ENCODE measurements at places on chromosomes 6 and 20.

- no peak for DNase-seq
Observed at GRCh38 chr6:131061751-131062119, 1.3 kb downstream of the EPB41L2 start.

GRCh38 chr6:111580826-111581505, 24.7 kb downstream of the TRAF3IP2 start:
- no peak for DNase-seq

GRCh38 chr20:61449057-61449609, 197.1 kb downstream of the CDH4 start:
- no peak for DNase-seq

DNA sequence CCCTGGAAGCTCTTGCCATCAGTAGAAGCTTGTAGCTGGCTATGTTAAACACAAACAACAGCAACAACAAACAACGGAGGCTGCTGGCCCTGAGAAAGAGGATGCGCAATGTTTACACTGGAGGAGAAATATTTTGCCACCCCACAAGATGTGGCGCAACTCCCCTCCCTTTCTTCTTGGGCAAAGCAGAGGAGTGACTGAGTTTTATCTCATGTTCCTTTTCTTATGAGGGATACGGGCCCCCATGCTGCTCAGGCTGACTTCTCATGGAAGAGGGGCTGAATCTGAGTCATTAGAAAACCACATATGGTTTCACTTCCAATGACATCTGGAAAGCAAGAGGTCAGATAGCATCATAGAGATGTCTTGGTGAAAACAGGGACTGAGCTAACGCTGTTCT, 75.9 kb upstream of the HDDC2 start:
- DNase-seq: no peak

- no peak for DNase-seq
Observed at GRCh38 chr6:118335325-118335816, 212.7 kb upstream of the PLN start.

DNA sequence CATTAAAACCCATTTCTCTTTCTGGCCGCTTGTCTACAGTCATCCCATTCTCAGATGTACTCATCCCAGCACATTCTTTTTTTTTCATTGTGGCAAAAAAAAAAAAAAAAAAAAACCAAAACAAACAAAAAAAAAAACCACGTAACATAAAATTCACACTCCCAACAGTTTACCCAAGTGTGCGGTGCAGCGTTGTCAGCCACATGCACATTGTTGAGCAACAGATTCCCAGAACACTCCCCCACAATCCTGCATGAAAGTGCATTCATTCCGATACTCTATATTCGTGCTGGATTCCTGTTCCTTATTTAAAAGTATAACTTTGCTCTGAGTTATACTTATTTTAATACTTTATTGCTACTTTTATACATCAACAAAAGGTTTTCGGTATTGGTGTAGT, 96.0 kb downstream of the SASH1 start:
- no peak for DNase-seq

- DNase-seq: peak; percentile 23
Observed at GRCh38 chr6:168876956-168877355, 376.7 kb downstream of the THBS2 start.

DNA sequence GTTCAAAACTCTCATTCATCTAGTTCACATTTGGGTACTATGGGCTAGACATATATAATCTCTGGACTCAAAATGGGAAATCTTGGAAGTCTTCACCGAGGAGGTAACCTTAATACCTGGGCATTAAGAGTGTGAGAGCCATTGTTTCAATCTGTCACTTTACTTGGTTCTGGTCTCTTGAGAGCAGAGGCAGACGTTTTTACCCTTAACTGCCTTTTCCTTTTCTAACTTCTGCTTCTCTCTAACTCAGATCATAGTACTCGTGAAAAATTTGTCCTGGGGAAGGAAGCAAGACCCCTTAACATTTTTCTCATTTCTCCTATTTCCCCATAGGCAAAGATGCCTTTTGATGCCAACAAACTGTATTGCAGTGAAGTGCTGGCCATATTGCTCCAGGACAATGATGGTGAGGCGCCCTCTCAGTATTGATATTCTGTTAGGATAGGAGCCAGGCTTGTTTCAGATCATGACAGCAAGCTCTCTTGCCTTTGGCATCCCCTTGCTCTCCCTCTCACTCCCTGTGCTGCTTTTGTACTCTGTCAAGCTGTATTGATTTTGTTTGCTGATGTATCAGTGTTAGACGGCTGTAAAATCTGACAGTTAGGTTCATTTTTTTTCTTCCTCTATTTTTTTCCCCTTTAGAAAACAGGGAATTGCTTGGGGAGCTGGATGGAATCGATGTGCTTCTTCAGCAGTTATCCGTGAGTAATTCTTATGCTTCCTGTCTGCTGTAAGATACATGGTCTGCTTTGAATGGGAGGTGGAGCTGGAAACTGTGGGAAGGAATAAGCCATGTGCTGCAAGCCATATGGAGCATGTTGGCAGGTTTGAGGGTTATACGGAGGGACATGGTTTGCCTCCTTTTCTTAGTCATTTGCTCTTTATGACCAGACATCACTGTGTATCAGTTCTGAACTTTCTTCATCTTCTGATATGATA, 83.5 kb downstream of the CTNNBL1 start:
- no peak for DNase-seq

DNA sequence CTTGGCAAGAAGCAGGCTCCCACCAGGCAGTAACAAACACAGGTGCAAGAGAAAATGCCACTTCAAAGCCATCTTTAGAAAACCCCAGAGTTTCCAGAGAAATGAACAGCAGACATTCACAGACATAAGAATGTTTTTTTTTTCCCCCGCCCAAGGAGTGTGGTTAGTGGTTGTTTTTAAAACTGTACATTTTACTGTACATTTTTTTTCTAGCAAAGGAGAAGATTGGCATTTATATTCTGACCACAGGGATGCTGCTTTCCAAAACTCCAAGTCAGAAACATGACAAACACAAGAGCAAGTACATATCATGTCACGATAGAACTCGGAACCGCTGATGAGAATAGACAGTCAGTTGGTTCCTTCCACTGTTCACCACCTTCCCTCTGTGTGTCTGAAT, 197.9 kb downstream of the LRFN2 start:
- DNase-seq: no peak

DNA sequence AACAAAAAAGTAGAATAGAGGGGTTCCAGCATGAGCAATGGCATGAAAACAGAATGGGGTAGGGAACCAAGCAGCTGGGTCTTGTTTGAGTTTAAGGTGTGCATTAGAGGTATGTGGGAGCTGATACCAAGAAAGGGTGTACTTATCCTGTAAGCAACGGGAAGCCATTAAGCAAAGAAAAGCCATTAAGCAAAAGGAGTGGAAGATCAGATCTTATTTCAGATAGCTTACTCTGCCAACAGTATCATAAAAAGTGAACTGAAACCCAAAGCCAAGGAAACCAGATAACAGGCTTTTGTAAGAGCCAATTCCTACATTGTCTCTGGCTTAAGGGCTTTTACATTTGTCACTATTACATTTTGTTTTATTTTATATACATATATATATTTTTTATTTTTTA, 21.3 kb upstream of the BEND6 start:
- no peak for DNase-seq

- DNase-seq: no peak
Observed at GRCh38 chr6:835476-836160, 142.7 kb upstream of the EXOC2 start.

DNA sequence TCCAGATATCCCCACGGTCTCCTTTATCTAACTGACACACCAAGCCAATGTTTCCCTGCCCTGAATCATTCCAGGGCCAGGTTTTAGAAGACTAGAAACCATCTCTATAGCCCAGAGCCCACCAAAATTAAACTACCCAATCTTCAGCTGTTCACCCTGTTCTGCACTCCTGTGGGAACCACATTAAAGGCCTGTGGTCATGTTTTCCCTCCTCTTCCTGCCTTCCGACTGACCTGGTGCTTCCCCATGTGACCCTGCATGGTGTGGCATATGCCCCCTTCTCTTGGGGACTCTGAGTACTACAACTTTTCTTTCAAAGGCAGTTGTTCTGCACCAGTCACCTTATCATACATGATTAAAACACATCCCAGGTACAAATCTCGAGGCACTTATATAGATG, 155.0 kb downstream of the TMEM200A start:
- DNase-seq: no peak

DNA sequence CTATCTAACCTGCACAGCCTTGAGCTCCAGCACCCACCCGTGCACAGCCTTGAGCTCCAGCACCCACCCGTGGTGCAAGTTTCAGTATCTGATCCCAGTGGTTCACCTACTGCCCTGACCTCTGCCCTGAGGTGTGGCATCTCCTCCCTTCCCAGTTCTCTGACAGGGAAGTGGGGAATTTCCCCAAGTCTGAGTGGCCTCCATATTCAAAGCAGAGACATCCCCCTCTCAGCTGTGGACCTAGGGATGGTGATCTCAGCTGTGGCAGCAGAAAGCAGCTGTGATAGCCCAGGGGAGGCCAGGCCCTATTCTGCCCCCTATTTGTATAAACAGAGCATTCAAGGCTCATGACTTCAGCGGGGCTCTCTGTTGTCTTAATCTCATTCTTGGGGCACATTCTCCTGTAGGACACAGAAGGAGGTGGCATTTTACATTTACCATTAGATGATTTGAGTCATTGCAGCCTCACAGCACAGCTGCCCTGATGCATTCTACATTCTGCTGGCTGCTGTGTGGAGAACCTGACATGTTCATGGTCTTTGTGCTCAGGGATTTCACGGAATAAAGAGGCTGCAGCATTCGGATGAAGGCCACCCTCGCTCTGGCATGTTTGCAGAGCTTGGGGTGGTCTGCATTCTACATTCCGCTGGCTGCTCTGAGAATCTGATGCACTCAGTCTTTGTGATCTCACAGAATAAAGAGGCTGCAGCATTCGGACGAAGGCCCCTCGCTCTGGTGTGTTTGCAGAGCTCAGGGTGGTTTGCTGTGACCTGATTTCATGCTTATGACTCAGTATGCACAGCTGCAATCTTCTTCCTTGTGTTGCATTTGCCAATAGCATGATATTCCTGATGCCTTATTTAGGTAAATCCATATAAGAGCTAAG, 16.9 kb downstream of the GPR31 start:
- no peak for DNase-seq

DNA sequence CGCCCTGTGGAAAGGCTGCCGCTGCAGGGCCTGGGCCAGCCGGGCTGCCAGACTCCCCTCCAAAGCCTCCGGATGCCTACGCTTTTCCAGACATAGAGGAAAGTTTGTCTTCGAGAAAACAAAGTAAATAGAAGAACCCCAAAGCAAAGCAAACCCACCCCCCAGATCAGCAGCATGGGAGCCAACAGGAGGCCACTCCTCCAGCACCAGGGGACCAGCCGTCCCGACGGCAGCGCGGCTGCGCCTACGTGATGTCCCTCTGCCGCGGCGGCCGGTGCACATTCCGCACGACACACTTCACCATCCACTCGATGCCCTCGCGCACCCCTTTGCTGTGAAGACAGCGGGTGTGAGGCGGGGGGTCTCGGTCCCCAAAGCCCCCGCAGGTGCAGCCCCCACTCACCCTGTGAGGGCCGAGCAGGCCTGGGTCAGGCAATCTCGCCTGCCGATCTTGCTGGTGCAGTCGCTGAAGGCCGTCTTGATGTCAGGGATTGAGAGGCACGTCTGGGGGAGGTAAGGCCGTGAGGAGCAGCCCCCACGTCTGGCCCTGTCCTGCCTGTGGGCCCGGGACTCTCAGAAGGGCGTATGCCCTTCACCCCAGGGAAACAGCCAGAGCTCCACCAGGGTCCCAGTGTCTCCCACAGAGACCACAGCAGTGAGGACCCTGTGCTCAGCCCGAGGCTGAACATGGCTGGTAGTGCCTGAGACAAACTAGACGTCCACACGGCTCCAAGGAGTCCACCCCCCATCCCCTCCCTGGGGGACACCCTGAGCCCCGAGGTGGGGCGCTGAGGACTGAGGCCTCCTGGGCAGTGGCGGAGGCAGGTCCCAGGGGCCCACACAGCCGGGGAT, 4.0 kb downstream of the TNFRSF6B start:
- no peak for DNase-seq

DNA sequence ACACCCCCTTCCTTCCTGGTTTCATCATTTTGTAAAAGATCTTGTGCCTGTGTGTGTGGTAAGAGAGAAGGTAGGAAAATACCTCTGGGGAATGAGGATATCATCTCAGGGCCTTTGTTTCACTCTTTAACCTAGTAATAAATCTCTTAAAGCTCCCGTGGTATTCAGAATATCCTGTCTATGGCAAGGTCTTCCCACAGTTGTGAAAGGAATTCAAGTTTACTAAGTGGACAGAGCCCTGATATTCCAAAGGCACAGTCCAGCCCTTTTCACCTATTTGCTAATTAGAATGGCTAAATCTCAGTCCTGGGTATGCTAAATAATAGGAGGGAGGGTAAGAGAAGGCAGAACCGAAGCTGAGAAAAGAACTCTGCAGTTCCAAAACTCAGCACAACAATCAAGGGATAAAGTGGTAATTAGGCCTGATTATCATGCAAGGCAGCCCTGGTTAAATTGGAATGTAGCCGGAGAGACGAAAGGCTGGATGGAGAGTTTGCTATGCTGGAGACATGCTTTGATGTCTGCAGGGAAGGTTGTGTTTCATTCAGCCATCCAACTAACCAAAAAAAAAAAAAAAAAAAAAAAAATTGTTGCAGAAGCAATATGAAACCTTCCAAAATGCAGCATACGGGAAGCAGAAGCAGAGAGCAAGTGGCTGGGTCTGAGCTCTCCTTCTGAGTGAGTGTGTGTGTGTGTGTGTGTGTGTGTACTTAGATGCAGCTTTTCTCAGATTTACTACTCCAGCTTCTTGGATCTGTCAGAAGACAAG, 28.5 kb upstream of the PIM1 start:
- peak; percentile 15 for DNase-seq

- DNase-seq: peak; percentile 30
Observed at GRCh38 chr6:51855310-51856082, 231.9 kb downstream of the PKHD1 start.

- DNase-seq: no peak
Observed at GRCh38 chr6:118784641-118785164, 109.2 kb upstream of the ASF1A start.

DNA sequence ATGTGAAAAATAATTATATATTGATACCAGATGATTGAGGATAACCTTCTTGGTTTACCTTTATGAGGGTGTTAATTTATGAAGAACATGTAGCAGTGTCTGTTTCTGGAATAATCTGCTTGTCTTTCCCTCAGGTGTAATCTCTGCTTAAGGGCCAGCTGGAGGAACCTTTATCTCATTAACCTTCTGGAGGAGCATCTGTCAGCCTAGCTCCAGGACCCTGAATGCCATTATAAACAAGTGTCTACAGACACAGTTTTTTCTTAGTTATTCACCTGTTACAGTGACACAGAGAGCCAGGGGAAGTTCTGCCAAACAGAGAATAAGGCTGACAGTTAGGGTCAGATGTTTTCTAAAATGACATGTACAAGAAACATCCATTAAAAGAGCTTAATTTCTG, at the start of gene IMPG1:
Gene IMPG1 (minus strand): TSS at position 101 of the 400 bp plus-strand sequence. CDS start 174 bp downstream, outside the sequence.
- DNase-seq: no peak

GRCh38 chr20:19820555-19821211, 62.6 kb downstream of the RIN2 start:
- DNase-seq: no peak

DNA sequence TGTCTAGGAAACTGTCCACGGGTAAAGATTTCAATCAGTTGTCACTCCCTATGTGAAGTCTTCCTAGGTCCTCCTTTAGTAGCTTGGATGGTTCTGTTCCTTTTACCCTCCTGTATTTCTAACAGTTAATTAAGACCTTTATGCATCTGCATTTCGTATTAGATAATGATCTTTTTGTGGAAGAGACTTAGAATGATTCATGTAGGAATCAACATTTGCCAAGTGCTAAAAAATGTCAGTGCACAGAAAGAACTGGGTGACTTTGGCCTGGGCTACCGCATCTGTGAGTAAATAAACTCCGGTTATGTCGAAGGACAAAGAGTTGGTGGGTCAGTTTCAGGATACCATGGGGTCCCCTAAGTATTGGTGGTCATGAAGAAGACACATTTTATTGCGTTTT, 918.0 kb downstream of the TFAP2A start:
- no peak for DNase-seq

GRCh38 chr20:58020656-58021454, 207.6 kb downstream of the ANKRD60 start:
- DNase-seq: no peak

Data from nephron progenitor cell (in vitro differentiated cells).